Activated T-cell treated with anti-CD3 and anti-CD28 coated beads for 4 hours (primary cell): ENCODE measurements at places on chromosomes 11 and 22.

DNA sequence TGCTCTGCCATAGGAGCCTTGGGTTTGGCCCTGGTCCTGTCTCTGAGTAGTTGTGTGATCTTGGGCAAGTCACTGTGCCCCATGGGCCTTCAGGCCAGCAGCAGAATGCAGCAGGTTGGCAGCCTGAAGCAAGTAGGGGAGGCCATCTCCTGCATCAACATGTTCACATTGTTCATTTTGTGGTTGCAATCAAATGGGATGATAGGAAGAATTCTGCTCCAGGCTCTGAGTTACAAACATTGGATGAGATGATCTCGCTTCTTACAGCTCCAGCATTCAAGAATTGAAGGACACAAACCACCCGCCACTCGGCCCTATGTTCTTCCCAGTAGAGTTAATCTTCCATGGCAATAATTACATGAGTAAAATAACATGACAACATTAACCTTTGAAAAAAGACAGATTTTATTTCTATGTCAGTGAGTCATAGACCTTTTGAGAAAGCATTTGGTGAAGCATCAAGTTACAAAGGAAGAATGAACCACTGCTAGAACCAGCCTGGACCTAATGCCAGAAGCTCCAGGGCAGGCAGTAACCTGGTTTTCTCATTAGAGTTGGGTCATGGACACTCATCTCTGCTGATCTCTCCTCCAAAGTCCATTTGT, 308.3 kb upstream of the NCAM1 start:
- no peak for DNase-seq

DNA sequence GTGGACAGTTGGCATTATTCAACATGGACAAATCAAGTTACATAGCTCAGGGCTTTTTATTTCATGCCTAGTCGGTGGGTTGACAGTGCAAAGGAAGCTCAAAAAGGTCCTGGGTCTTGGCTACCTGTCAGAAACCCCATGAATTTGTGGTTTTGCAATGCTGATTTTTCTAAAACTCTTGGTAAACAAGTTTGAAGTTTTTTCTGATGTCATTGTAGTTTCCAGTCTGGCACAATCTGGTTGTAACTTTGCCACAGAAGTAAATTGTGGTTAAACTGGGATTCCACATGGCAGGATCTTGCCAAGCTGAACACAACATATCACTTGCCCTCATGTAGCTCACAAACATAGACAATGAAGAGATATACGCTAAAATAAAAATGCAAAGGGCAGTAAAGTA, 100.8 kb downstream of the EHF start:
- no peak for DNase-seq

DNA sequence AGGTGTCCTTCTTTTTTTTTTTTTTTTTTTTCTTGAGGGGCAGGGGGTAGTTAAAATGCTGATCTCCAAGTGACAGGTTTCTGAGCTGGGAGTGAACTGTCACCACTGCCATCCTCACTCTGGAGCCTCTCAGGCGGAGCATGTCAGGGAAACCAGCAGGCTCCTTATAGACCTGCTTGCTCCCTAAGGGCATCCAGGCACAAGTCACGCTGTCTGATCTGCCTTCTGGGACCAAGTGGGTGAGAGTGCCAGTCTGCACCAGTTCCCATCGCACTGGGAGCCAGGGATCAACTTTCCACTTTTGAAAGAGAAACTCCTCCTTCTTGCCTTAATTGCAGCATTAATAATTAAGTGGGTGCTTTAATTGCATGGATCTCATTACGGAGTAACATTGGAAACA, 537.9 kb upstream of the CADM1 start:
- no peak for DNase-seq

DNA sequence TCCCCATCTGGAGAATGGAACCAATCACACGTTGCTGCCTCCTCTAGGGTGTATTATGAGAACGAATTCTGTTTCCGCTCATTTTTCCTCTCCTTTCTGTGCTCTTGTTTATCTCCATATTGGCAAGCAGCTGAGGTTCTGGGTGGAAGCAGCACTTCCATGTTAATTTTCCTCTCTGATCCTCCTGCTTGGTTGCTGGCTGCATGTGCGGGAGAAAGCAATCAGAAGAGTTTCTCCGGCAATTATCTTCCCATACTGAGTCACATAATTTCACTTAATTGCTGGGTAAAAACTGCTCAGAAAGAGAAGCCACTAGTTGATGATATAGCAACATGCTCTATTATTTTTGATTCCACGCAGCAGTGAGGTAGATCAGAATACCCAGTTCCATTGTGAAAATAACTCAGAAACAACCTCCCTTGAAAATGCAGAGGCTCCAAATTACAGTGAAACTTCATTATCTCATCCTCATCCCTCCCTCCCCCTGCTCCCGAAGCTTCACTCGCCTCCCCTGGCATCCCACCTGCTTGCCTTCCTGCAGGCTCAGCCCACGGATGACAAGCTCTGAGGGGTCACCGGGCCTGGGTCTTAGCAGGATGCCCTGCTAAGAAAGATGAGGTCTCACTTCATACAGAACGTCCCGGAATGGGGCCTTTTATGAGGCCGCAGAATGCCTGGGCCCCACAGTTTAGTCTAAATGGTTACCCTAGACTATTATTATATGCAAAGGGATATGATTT, 20.4 kb downstream of the FXYD6 start:
- no peak for DNase-seq

- no peak for DNase-seq
Observed at GRCh38 chr11:79152511-79152910, 288.3 kb downstream of the TENM4 start.

DNA sequence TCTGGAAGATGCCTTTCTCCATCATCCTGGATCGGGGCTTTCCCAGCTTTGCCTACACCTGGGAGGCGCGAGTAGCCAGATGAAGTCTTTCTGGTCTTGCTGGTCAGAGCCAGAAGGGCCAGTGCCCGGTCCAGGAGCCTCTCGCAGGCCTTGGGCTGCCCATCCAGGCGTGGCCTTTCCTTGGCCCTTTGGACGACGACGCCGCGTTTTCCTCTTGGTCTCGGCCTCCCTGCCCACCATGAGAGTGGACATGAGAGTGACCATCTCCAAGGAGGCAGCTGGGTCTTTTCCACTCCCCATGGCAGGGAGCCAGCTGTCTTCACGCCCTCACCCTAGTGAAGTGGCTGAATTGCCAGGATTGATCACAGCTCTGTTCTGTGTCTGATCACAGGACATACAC, 3.5 kb downstream of the PTDSS2 start:
- no peak for DNase-seq

DNA sequence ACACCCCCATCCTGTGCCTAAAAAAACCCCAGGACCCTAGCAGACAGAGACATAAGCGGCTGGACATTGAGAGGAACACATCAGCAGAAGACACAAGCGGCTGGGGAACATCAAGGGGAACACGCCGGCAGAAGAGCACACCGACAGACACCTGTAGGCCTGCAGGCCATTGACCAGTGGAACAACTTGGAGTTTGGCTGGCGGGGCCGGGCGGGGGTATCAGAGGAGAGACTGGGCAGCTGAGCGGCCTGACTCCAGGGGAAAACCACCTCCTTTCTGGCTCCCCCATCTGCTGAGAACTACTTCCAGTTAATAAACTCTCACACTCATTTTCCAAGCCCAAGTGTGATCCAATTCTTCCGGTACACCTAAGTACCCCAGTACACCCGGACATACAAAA, 264.7 kb upstream of the ISX start:
- no peak for DNase-seq

- DNase-seq = no peak
Observed at GRCh38 chr22:30459181-30460052, 12.4 kb downstream of the SEC14L3 start.

- DNase-seq = no peak
Observed at GRCh38 chr11:47337229-47337924, 15.1 kb downstream of the MYBPC3 start.

GRCh38 chr22:46590334-46590733, 29.9 kb upstream of the GRAMD4 start:
- no peak for DNase-seq

DNA sequence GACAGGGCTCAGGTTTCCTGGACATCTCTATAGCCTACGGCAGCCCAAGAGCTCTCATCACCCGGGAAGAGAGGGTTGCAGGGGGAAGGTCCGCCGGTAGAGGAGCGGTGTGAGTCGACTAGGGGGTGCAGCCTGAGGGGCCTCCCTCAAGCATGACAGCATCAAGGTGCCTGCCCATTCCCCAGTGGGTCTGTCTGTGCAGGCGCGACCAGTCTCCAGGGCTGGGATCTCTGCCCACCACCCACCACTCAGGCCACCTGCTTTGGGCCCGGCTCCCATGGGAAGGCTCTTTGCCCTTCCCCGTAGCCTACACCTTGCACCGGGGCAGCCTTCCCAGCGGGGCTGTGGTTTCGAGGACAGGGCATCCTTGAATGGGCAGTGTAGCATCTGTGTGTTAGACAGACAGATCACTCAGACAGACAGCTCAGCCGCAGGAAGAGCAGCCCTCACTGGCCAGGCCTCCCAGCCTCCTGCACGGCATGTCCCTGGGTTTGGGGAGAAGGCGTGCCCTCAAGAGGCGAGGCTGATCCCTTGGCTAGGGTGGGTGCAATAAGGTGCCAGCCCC, 29.2 kb downstream of the CERK start:
- DNase-seq = no peak

DNA sequence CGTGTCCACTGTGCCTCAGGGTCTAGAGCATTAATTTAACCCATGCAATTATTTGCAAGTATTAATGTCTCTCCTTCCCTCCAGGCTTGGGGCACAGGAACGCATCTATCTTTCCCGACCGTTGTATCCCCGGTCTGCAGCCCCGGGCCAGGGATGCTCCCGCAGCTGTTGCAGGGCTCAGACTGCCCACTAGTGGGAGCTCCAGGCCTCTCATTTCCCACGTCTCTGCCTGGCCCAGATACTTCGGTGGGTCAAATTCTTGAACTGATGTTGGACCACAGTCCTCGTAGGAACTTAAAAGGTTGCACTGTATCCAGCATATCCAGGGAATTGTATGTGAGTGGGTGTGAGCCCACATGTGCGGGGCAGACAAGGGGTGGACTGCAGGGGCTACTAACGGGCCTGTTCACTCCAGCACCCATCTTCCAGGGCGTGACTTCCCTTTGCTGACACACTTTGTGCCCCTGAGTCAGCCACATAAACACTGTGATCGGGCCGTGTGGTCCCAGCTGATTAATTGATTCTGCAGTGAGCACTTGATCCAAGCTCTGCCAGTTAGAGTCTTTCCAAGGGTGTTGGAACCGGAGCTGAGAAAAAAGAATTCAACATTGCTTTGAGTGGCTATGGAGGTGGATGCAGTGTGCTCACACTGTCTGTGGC, 451.3 kb downstream of the TBC1D22A start:
- DNase-seq = peak; percentile 9

DNA sequence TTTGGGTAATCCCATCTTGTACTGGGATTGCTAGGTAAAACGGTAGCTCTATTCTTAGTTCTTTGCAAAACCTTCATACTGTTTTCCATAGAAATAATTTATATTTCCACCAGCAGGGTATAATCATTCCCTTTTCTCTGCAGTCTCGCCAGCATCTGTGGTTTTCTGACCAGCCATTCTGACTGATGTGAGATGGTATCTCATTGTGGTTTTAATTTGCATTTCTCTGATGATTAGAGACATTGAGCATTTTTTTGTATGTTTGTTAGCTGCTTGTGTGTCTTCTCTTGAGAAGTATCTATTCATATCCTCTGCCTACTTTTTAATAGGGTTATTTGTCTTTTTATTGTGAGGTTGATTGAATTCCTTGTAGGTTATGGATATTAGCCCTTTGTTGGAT, 220.9 kb downstream of the PGR start:
- DNase-seq = no peak

GRCh38 chr11:131253142-131253655, 117.2 kb upstream of the NTM start:
- DNase-seq = no peak

GRCh38 chr11:70647188-70648166, 249.1 kb downstream of the CTTN start:
- DNase-seq = no peak

DNA sequence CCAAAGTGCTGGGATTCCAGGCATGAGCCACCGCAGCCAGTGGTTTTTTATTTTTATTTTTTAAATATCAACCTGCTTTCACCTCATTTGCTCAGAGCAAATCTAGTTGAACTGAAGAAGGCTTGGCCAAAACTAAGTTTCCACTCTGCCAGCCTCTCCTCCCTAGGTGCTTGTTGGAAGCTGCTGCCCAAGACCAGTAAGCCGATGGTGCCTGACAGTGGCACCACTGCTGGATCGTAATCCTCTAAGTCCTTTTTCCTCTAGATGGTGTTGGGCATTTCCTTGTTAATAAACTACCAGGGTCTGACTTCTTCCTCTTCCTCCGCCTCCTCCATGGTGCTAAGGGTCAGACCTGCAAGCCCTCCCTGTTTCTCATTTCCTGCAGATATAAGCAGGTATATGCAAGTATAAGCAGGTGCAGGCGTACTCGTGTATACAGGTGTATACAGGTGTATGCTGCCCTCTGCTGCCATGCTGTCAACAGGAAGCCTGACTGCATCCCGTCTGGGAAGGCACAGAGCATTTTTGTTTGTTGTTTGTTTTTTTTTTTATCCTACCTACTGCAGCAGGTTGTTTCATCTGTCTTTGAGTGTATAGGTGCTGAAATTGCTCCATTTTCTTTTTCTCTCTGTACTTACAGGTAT, 1.6 kb downstream of the NADSYN1 start:
- peak; percentile 21 for DNase-seq

DNA sequence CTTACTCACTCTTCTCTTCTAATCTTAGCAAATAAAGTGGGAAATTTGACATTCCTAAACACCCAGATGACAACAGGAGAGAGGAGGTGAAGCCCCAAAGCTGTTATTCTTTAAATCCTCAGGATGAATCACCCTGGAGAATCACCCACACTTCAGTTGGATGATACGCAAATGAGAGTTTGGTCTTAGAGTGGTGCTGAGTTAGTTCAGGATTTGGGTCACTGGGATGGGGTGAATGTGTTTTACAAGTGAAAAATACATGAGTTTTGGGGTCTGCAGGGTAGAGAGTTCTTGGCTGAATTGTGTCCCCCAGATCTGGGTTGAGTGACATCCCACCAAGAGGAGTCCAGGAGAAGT, 117.2 kb downstream of the GGTLC2 start:
- DNase-seq = no peak

GRCh38 chr11:16805938-16806337, 67.5 kb downstream of the C11orf58 start:
- DNase-seq = no peak

DNA sequence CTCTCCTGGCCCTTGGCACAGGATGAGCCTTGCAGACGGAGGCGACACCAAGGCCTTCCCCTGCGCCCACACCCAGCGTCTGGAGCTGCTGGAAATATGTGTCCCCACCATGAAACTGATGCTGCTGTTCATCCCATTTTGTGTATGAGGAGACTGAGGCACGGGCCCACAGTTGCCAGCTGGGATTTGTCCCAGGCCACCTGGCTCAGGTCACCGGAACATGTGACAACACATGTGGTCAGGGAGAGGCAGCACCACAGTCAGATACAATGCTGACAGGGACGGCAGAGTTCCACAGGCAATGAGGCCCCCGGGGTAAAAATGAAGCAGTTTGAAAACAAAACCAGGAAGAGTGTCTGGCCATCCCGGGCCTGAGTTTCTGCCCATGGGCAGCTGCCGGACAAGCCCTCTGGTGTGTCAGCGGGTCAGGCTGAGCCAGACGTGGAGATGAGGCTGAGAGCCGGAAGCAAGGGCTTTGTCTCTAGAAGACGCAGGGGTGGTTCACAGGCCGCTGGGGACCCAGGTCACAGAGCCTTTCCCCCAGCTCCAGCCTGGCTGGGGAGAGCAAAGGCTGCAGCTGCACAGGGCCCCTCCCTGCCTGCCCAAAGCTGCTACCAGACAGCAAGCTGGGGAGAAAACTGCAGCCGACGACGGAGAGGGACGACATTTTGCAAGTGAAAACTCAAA, 80.7 kb downstream of the CDKN1C start:
- DNase-seq = no peak
